Cortex of kidney (tissue), 1 donor: ENCODE measurements at places on chromosomes 3 and 15.

DNA sequence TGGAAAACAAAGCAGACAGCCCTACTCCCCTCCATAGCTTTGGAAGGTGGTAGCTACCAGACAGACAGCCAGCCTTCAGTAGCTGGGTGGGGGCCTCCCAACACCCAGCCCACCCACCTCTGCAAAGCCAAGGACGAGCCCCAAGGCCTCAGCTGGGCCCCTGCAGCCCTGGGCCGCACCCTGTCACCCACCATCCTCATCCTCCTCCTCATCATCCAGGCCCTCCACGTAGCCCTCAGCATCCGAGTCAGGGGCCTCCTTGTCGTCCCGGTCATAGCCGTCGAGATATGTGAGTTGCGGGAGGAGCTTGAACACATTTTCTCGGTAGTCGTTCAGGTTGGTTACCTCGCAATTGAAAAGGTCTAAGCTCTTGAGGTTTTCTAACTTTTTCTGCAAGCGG lies 36.5 kb downstream of the ANP32A start:
- DNase-seq, result no peak

GRCh38 chr3:126985132-126985985 lies 2.4 kb downstream of the PLXNA1 start:
- no peak for DNase-seq

DNA sequence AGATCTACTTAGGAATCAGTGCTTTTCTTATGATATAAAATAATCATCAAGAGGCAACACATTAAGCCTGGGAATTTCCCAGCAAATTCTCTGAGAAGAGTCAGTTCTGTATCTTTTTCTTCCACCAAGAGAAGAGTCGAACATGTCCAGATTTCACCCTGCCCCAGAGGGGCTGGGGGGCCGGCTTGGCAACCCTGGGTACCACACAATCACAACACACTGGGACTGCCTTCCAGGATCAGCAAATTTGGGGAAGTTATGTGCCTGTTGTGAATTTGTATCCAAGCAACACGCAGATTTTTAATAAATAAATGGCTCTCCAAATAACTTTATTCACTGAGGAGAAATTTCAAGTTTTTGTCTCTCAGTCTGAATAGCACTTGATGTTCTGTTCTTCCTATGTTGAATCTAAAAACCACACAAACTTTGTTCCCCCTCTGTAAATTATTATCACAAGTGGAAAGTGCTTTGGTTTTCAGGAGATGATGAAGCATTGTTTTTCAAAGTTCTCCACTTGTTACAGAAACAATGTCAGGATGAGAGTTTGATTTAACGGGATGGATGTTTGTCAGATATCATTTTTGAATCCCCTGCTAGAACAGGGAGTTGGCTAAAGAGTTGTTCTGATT lies 357.2 kb downstream of the ZNF385D start:
- no peak for DNase-seq

- no peak for DNase-seq
Observed at GRCh38 chr3:72307438-72308115, 522.6 kb upstream of the PROK2 start.

DNA sequence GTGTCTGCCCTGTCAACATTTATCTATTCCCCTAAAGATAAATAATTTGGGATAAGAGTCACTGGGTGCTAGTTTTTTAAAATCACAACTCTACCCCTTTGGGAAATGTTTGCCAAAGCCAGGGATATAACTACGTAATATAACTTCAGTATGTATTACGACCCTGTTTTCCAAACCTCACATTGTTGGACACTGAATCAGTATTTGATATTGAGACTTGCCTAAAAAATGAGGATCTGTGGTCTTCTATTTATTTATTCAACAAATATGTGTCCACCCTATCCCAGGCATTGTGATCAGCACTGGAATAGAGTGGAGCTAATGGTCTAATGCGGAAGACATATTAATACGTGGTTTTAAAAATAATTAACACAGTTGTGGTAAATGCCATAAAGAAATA lies 4.5 kb upstream of the MGA start:
- no peak for DNase-seq

GRCh38 chr3:65748326-65748725 lies 290.4 kb downstream of the MAGI1 start:
- no peak for DNase-seq

- DNase-seq, result no peak
Observed at GRCh38 chr3:50539356-50540286, 27.9 kb downstream of the C3orf18 start.

DNA sequence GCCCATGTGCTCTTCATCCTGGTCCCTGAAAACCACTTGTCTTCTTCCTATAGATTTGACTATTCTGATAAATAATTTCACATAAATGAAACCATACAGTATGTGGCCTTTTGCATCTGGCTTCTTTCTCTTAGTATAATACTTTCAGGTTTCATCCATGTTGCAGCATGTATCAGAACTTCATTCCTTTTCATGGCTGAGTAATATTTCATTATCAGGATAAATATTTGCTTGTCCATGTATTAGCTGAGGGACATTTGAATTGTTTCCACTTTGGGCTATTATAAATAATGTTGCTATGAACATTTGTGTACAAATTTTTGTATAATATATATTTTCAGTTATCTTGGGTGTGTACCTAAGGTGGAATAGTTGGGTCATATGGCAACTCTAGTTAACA lies 29.8 kb upstream of the AEN start:
- no peak for DNase-seq

- DNase-seq, result no peak
Observed at GRCh38 chr3:102378216-102378615, 56.6 kb upstream of the ZPLD1 start.

- DNase-seq, result no peak
Observed at GRCh38 chr3:156803952-156804741, 22.0 kb upstream of the LEKR1 start.

GRCh38 chr3:36525115-36525801 lies 145.0 kb downstream of the STAC start:
- DNase-seq, result no peak

DNA sequence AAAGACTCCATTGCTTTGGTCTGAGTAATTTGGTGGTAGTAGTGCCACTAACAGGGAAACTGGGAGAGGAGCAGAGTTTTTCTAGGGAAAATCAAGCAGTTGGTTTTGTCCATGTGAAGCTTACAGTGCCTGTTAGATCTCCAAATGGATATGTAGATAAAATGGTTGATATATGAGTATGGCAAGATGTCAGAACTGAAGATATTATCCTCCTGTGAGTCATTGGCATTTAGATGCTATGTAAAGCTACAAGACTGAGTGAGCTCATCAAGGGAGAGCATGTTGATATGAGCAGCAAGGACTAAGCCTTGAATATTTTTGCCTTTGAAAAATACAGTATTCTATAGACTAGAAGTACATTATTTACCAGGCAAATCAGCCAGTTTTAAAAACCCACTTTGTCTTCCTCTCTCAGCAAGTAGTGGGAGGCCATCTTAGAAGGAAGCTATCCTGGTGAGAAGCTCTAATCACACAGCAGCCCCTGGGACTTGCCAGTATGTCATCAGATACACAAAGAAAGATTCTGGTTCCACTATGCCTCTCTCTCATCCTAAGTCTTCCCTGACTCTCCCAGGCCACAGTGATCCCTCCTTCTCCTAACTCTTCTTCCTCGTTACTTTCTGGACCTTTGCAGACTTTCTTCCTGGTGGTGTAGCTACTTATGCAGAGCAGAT lies 77.4 kb upstream of the ANKRD28 start:
- DNase-seq, result no peak

GRCh38 chr15:68595761-68596160 lies 17.0 kb downstream of the CORO2B start:
- DNase-seq, result no peak

GRCh38 chr3:18643281-18643680 lies 218.1 kb upstream of the SATB1 start:
- DNase-seq, result no peak

DNA sequence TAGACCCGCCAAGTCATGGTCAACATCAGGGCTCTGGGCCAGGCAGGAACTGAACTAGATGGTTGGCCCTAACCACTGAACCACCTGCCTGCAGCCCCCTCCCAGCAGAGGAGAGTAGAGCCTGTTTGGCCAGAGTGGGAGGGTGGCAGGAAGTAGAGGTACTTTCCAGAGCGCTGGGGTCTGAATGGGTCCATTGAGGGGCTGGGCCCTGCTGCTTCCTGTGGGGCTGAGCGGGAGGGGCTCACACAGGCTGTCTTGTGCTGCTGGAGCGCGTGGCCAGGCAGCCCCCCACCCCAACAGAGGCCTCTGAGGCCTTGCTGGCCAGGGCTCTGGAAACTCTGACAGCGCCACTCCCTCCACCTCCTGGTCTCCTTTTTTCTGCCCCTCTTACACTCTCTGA lies 17.4 kb downstream of the CSPG4 start:
- DNase-seq, result no peak

DNA sequence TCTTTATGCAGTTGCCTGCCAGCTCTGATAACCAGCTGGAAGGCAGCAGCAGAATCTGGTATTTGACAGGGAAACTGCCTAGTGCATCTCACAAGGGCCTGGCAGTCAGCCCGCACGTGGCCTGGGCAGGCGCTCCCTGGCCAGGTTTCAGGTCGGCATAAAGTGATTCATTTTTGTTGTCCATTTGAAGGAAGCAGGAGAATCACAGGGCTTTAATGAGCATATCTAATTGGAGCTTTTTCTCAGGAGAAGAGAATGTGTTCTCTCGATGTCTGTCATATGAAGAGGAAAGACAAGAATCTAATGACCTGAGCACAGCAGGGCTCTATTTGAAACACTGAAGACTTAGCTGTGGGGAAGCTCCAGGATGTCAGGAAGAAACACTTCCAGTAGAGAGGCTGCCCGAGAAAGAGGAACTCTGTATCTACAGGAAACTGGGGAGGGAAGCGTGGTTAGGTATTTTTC lies 98.8 kb upstream of the MB21D2 start:
- DNase-seq, result no peak

- no peak for DNase-seq
Observed at GRCh38 chr15:53576841-53577240, 182.6 kb downstream of the WDR72 start.

- no peak for DNase-seq
Observed at GRCh38 chr3:174532776-174533175, 326.4 kb upstream of the NAALADL2 start.

- DNase-seq, result no peak
Observed at GRCh38 chr15:85854345-85855097, 59.8 kb upstream of the KLHL25 start.

DNA sequence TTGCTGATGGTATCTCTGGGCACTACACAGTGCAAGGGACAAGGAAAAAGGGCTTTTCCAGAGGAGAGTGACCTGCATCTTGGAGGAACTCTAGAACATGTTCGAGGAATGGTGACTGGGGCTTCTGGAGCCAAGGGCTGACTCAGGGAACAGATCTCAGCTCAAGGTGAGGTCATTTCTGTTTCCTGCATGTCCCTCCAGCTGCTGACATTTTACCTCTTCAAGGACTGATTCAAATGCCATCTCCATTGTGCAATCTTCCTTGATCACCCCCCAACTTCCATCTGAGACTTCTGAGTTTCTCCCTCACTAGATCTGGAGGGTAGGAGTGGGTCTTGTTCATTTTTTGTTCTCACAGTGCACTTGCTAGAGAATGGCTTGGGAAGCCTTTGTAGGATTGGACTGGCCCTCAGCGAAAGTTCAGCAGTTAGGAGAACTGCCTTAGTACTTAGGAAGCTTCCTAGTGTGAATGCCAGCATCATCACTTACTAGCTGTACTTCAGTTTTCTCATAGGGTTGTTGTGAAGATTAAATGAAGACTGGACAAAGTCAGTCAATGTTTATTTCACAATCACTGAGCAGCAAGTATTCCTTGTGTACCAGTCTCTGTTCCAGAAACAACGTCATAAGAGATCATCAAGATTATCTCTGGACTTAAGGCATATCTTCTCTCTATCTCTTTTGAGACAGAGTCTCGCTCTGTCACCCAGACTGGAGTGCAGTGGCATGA lies 2.6 kb upstream of the IDH3A start:
- DNase-seq, result no peak

DNA sequence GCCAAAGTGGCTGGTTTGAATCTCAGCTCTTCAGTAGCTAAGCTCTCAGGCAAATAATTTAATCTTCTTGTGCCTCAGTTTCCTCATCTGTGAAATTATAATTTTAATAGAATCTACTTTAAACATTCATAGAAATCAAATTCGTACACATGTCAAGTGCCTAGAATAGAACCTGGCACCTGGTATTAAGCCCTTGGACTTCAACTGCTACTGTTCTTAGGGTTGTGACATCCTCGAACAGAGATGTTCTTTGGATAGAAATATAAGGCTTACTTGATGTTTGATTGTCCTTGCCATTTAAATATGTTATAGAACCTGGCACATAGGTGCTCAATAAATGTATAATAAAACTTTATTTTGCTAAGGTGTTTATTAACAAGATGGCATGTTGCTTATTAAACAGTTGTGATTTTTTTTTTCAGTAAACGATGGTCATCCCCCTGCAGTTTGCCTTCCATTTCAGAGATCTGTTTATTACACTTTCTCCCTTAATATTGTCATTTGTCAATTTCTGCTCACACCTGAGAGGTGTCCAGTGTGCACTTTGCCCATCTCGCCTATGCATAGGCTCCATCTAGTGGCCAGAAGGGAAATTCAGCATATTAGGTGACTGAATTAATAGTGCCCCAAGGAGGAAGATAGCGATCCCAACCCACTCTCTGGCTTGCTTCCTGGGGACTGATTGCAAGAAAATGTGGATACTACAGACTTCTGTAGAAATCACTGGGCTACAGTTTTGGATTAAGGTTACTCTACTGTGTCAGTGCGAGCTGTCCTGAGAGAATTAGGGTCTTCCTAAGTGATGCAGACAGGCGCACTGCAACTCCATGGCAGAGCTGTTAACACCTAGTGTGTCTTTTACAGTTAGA lies 10.7 kb downstream of the IGF1R start:
- no peak for DNase-seq
